NCI-H2081 treated with DMSO at 0.1 percent for 48 hours (cell line): ENCODE measurements at places on chromosomes 4 and X.

DNA sequence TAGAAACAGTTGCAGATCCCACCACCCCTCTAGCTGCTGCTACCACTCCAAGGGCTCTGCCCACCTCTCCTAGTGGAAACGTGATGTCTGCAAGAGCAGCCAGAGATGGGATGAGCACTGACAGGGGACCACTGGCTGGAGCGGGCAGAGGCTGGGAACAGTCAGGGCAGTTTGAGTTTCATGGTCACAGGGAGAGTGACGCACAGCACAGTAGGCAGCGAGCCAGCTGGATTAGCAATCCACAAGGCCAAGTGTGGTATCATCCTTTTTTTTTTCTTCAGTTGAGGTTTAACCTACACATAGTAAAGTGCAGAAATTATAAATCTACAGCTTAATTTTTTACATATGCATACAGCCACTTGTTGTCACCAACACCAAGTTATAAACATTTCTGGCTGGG lies 6.4 kb upstream of the SCML2 start:
- DNase-seq, result no peak

DNA sequence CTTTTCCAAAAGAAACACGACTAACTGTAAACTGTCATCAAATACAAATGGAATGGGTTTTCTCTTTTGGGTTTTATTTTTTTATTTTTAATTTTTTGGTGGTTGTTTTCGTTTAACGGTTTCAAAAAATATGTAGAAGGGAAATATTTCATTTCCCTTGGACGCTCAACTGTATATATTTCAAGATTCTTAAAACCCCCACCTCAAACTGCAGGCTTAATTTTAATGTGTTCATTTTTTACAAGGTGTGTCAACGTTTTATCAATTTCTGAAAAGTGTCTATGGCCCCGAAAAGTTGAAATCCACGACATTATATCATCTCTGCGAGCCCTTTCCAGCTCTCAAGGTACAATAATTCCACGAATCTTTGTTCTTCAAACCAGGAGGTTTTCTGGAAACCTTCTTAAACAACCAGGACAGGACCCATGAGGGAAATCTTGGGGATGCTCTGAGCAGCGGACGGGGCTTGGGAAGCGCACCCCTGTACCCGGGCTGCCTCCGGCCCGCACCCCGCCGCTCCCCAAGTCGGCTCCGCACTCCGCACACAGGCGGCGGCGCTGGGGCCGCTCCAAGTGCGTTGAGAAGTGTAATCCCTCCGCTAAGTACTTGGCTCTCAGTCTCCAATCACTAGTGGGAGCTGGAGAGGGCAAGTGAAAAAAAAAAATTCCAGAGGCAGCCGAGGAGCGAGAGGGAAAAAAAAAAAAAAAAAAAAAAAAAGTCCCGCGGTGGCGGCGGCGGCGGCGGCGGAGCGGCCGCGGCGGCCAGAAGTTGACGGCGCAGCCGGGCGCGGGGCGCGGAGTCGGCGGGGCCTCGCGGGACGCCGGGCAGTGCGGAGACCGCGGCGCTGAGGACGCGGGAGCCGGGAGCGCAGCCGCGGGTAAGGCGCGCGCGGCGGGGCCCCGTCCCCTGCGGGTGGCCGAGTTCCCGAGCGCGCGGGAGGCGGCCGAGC lies at the start of gene BMPR1B:
Gene BMPR1B (plus strand): TSS at position 764 of the 949 bp plus-strand sequence. CDS start 346,470 bp downstream, outside the sequence.
- no peak for DNase-seq

- no peak for DNase-seq
These were observed 200.3 kb downstream of the STPG2 start for GRCh38 chr4:97942951-97943350.

DNA sequence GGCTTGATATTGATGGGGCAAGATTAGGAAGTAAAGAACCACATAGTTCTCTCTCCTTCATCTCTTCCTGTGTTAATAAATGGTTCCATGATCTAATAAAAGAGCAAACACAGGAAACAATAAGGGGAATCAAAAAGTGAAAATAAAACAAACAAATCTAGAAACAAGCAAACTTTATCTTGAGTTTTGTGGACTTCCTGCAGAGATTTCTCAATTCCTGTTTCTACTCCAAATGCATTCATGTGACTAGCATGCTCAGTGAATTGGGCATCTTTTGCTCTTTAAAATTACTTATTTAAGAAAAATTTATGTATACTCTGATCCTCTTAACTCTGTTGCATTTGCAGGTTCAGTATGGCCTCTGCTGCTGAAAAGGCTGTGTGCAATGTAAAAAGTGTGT lies 682.0 kb downstream of the KCTD8 start:
- DNase-seq, result no peak

DNA sequence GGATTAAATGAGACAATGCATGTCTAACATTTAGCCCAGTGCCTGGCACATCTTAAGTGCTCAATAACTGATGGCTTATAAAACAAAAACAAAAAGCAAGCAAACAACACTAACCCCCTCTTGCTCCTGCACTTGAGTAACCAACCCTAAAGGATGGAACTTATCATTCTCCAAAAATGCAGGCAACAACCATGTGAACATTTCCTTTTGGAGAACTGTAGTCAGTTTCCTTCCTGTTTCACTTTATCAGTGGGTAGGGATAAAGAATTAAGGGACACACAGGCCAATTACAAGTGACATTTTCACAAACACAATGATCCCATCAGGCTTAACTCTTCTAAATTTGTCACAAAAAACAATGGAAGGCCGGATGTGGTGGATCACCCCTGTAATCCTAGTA lies 30.4 kb downstream of the RPS3A start:
- no peak for DNase-seq

GRCh38 chrX:8673201-8673600 lies 58.7 kb downstream of the ANOS1 start:
- no peak for DNase-seq
